ENCODE measurements at places on chromosomes 3 and 15.

DNA sequence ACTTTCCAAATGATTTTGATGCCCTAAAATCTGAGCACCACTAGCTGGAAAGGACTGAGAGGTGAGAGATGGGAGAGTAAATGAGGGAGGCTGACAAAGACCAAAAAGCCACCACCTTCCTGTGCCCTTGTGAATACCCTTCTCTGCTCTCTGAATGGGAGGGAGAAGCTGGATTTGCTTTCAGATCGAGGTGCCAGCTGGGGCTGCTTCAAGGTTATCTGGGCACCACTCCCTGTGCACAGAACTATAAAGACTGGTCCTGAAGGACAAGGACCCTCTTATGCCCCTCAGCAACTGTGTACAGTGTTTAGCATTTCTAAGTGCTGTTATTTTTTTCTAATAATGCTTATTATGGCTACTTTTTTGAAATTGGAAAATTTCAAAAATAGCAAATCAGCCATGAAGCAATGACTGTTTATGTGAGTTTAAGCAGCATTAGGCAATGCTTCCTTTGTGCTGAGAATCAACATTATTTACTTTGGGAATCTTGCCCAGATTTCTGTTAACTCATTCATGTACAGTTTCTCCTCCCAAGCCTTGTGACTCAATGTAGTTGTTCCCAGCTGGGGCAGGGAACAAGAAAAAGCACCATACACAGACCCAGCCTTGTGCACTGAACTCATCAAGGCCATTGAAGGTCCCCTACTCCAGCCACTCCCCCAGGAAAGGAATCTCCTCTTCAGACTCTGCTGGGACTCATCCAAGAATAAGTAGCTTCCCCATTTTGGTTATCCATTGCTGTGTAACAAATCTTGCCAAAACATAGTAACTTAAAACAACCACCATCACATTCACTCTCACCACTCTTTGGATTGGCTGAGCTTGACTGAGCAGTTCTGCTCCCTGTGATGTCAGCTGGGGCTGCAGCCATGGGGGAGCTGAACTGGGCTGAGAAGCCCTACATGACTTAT lies 37.3 kb upstream of the CDV3 start:
- no peak for DNase-seq

GRCh38 chr3:128369881-128370642 lies 96.6 kb downstream of the DNAJB8 start:
- DNase-seq: no peak

GRCh38 chr3:144127700-144128099 lies 156.1 kb downstream of the DIPK2A start:
- no peak for DNase-seq

DNA sequence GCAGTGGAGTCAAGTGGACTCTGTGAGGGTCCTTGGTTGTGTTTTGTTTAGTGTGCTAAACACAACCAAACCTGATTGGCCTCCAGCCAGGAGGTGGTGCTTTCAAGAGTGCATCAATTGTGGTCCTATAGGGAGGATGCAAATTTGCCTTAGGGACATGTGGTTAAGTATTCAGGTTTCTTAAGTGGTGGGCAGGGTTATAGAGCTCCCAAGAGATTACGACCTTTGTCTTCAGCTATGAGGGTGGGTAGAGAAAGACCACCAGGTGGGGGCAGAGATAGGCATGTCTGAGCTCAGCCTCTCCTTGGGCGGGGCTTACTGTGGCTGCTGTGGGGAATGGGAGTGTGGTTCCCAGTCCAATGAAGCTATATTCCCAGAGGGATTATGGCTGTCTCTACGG lies 186.6 kb downstream of the SQOR start:
- DNase-seq: no peak
